T-cell (primary cell): ENCODE measurements at places on chromosomes 3 and 15.

DNA sequence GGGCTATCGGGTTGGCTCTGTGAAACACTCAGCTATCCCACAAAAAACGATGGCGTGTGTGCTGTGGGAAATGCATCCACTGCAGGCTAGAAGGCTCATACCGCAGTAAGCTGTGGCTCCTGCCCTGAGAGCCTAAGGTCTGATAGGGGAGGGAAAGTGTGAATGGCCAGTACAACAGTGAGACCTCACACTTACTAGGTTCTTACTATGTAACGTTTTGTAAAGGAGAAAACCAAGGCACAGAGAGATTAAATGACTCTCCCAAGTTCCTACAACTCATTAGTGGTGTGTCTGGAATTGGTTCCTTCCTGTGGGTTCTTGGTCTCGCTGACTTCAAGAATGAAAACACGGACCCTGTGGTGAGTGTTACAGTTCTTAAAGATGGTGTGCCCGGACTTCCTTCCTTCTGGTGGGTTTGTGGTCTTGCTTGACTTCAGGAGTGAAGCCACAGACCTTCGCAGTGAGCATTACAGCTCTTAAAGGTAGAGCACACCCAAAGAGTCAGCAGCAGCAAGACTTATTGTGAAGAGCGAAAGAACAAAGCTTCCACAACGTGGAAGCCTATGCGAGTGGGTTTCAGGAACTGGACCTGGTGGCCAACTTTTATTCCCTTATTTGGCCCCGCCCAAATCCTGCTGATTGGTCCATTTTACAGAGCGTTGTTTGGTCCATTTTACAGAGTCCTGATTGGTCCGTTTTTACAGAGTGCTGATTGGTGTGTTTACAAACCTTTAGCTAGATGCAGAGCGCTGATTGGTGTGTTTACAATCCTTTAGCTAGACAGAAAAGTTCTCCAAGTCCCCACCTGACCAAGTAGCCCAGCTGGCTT lies 161.7 kb downstream of the POLR2M start:
- DNase-seq, result no peak

- DNase-seq, result no peak
Observed at GRCh38 chr15:74159773-74160172, 13.7 kb upstream of the ISLR start.

- DNase-seq, result no peak
Observed at GRCh38 chr15:69060041-69060481, 45.6 kb downstream of the NOX5 start.

DNA sequence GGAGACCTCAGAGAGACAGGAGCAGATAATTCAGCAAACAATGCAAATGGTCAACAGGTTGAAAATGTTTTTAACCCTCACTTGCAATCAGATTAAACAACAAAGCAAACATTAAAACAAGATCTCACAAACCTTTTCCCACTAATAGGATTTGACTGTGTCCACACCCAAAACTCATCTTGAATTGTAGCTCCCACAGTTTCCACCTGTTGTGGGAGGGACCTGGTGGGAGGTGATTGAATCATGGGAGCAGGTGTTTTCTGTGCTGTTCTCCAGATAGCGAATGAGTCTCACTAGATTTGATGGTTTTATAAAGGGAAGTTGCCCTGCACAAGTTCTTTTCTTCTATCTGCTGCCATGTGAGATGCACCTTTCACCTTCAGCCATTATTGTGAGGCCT lies 1.3 kb upstream of the LYSMD4 start:
- DNase-seq, result no peak

- DNase-seq, result no peak
Observed at GRCh38 chr3:119944091-119944490, 150.2 kb downstream of the GSK3B start.

DNA sequence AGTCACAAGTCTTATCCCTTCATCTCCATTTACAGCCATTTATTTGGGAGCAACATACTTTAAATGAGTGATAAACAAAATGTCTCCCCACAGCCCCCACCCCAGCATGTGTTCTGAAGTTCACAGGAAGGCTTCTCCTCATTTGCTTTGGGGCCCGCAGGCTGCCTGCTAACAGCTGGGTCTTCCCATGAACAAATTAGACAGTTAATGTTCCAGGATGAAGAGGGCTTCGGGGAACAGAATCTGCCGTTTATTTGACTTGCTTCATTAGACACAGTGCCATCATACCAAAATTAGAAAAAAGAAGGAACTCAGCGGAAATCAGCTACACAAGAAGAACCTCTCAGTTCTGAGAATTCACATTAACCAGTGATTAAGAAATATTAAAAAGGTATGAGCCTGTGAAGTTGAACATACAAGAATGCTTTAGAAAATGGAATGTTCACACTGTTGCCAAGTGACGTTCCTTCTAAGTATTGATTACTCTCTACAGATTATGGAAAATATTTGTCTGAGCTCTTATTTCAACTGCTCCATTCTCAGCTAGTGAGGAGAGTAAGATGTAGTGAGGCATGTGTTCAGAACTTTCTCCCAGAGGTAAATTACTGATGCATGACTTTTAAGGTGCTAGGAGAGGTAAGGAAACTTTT lies 107.5 kb upstream of the THBS1 start:
- no peak for DNase-seq
